ENCODE measurements at places on chromosomes 3 and 15.

GRCh38 chr3:27681249-27681748 lies 40.8 kb downstream of the EOMES start:
- DNase-seq: peak; percentile 87

DNA sequence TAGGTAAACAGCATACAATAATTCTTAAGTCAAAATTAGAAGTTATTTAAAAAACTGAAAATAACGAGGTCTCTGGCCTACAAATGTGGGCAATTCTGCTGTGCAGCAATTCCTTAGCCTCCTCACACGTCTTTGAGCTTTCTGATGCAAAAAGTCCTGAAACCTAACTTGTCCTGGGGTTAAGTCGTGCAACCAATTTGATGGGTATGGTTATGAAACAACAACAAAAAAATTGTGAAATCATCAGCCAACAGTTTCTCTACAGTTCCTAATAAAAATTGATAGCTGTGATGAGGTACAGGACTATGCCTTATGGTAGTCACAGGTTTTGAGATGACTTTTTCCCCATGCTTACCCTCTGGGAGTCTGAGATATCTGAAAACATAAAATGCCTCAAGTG lies 6.5 kb upstream of the GLB1 start:
- DNase-seq: no peak

GRCh38 chr3:74344865-74345440 lies 269.5 kb downstream of the CNTN3 start:
- no peak for DNase-seq

DNA sequence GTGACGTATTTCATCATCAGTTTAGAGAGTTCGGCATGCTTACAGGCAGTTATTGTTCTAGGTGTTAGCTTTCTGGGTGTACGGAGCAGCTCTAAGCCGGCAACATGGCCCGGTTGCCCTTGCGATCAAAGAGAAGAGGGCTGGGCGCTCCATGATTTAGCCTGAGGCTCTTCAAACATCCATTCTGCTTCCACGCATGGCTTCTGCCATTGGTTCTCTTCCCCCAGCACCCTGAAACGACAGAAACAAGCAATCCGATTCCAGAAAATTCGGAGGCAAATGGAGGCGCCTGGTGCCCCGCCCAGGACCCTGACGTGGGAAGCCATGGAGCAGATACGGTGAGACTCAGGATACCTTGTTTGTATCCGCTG lies 574 bp downstream of the NGRN start:
- peak; percentile 58 for DNase-seq

DNA sequence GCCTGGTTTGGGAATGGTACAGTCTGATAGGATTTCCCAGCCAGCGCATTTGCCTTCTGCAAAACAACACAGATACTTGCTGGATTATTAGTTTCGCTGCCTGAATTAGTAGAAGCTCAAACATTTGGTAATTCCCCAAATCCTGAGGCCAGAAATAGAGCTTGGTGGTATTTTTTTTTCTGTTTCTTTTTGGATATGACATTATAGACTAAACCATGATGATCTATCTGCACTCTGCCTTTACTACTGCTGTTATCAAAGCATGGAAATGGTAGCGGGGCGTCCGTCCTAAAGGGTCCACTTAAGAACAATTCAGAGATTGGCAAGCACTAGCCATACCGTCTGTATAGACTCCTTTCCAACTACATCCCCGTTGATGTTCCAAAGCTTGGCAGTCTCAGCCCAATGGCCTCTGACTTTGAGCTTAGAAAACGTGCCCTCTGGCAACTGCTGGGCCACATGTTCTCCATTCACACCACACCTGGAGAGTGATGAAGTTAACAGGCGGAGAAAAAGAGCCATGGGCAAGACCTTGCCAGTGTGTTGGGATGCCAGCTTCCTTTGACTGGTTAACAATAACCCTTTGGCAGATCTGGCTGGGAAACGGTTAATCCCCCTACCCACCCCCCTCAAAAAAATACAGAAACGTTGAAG lies 241.0 kb upstream of the NR2F2 start:
- DNase-seq: no peak

- no peak for DNase-seq
Measured at GRCh38 chr3:197204736-197205135, 93.7 kb downstream of the DLG1 start.

GRCh38 chr3:37999836-38000235 lies 9.2 kb downstream of the VILL start:
- no peak for DNase-seq

- peak; percentile 34 for DNase-seq
Measured at GRCh38 chr3:68919000-68919399, 13.3 kb downstream of the TAFA4 start.

DNA sequence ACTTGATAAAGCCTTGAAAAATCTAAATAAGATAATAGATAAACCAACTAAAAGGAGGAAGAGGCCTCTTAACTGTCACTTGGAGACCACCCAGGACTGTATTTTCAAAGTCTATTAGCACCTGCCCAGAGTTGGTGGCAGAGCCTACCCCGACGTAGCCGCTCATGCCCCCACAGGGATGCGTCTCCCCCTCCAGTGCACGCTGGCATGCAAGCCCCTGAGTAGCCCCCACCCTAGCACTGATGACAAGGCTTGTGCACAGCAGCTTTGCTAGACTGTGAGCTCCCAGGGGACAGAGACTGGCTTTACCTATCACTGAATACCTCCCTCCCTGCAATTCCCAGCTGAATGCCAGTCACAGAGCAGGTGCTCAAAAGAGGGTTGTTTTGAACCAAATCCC lies 54.1 kb upstream of the HES1 start:
- no peak for DNase-seq

Data from hematopoietic multipotent progenitor cell treated with erythropoietin and hydrocortisone succinate and interleukin-3 and kit ligand, for 6 days (in vitro differentiated cells).